ENCODE measurements at places on chromosomes 4 and X.

- DNase-seq: no peak
Observed at GRCh38 chr4:7553280-7553679, 118.5 kb upstream of the PSAPL1 start.

DNA sequence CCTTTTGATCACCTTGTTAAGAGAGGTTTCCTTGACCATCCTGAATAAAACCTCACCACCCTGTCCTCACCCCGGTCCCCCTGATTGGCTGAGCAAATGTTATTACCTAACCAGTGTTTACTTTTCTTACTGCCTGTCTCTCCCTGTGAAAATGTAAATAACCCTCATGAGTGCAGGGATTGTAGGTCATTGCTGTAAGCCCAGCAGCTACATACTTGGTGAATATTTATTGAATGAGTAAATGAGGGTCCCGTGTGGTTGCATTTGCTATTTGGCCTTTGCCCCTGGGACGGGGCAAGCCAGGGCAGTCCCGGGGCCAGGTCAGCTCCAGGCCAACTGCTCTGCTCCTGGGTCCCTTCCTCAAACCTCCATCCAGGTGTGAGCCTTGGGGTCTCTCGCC, 55.5 kb upstream of the CLCN4 start:
- DNase-seq: no peak

DNA sequence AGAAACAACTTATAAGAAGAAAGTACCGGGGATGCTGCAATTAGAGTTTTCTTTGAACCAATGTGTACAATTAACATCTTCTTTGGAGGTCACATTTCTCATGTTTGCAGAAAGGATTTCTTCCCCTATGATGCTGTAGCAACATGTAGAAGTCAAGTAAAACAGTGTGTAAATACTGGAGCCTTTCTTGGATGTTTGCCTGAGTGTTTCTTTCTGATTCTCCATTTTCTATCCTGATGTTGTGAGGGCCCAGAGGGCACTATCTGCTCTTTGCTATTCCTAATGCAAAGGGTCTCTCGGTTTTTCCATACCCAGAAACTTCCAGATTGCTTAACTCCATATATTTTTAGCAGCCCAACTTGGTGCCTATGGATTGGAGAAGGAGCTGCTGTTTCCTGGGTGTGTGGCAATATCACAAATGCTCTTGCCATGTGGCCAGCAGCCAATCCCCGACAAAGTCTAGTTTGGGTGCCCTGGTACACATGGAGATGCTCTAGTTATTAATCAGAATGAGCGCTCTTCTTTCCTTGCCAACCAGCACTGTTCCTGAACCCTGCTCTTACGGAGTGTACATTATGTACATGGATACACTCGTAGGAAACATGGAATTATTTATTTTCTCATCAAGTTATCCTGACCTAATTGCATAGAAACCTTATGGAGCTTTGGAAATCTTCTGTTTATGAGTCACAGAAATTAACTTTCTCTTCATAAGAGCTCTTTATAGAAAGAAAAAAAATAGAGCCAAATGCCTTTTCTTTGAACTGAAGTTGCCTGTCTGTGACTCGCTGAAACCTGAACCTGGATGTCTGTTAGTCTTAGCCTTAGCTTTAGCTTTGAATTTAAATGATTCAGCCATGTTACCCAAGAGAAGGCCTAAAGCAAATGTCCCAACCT, 67.0 kb upstream of the GPC4 start:
- DNase-seq: peak; percentile 5

DNA sequence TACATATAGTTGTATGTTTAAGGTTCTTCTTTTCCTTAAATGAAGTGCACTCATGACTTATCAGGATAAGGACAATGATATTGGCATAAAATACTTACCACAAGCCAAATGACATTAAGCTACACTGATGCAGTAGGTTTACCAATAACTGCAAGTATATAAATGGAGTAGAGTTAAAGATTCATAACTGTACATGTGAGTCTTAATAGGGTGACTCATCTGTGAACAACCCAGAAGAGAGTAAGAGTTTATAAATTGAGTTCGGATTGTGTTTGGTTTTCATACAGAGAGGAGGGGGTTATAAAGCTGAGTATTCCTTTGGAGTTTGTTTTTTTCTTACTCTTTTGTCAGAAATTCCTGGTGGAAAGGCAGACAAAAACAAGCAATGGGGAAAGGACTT, 144.8 kb downstream of the TLL1 start:
- DNase-seq: no peak

GRCh38 chrX:39258331-39258730, 457.1 kb downstream of the MID1IP1 start:
- DNase-seq: no peak

DNA sequence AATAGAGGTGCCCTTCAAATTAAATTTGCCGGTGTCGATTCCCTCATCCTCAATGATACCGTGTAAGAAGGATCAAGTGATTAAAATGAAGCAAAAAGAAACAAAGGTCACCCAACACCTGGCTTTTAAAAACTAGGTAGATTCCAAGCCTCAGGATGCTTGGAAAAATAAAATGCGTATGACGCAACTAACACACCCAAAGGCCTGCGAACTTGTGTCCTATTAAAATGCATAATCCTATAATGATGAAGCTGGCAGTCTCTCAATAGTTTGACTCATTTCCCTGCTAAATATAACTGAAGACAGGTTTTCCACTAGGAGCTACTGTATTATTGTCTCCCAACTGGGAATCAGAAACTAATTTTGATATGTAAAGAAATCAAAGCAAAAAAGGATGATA, 263.2 kb downstream of the DHX15 start:
- no peak for DNase-seq

- no peak for DNase-seq
Observed at GRCh38 chr4:15370296-15370695, 57.5 kb upstream of the C1QTNF7 start.

DNA sequence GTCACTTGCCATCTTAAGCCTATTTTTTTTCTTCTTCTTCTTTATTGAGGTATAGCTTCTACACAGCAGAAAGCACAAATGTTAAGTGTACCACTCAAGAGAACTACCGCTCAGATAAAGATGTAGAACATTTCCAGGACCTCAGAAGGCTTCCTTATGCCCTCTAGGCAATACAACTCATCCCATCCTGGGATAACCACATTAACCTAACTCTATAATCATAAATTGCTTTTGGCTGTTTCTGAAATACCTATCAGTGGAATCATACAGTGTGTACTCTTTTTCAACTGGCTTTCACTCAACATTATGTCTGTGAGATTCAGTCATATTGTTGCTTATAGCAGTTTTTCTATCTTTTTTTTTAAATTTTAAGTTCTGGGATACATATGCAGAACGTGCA, 51.7 kb downstream of the ARFIP1 start:
- no peak for DNase-seq

GRCh38 chr4:18050448-18050847, 28.9 kb upstream of the LCORL start:
- DNase-seq: no peak

DNA sequence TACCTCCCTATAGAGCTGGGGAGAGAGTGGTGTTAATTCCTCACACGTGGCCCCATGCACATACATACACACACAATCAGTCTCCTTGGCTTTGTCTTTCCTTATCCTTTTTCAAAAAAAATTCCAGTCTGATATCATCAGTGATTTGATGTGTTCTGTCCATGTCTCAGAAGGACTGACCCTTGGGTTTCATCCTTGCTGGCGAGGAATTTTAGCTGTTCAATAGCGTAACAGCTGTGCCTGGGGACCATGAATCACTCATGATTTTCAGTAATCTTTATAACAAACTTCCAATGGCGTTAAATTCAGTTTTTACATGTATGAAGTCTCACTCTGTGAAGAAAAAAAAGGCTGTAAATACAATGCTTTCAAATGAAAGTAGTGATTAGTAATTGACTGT, 204.6 kb downstream of the RBMX2 start:
- no peak for DNase-seq

Measured in kidney epithelial cell (primary cell).